Umbilical cord (tissue), 2 donors: ENCODE measurements at places on chromosomes 7 and 10. TPM values are rescaled to one million over a fixed set of nuclear protein-coding genes. Genes with fewer than 3 reads are reported as not detected.

GRCh38 chr7:140121326-140121725 lies 55.5 kb downstream of the KDM7A start:
- DNase-seq, result no peak

DNA sequence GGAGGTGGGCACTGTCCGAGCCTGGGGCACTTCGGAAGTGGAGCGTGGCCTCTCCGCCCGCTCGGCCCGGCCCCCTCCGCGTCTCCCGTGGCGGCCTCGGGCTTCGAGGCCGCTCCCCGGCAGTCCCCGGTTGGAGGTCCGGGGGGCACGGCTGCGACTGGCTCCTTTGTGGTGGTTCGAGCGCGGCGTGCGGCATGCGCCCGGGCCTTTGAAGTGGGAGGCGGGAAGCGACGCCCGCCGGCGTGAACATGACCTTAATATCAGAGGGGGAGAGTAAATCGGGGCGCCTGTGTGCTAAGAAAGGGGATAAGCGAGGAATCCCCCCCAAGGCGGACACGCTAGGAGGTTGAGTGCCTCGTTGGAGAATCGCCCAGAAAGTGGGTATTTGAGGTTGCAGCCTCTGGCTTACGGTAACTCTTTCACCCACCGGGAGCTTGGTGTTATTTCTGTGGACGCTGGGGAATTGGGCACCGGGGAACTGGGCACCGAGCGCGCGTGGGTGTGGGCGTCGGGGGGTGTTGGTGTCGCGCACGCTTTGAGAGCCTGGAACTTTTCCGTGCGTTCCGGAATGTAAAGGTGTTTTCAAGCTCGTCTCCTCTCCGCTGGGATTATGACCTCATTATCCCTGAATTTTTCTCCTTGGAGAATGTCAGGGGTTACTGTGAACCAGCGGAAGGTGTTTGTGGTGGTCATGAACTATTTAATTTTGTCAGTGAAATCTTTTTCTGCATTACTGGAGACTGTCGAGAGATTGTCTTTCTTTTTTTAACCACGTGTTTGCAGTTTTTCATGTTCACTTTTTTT lies 660 bp downstream of the SUV39H2 start:
- peak; percentile 36 for DNase-seq

RBM20 gene
- total RNA-seq, result 2.2 TPM

DNA sequence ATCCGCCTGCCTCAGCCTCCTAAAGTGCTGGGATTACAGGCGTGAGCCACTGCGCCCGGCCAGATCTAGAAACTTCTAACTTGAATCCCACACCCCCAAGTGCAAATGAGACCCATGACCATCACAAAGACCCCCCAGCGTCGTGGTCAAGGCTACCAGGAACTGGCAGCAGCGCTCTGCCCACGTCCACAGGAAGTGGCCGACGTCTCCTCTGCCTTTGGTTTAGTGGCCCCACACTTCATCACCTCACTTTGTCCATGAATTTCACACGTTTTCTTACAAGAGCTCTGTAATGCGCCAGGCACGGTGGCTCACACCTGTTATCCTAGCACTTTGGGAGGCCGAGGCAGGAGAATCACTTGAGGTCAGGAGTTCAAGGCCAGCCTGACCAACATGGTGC lies 53.5 kb upstream of the TNRC18 start:
- DNase-seq, result no peak

AP1S1 gene
- 43.6 TPM for total RNA-seq

GRCh38 chr7:158672975-158673374 lies 31.6 kb downstream of the NCAPG2 start:
- DNase-seq, result no peak

MKX gene
- total RNA-seq, result 10.1 TPM

DNA sequence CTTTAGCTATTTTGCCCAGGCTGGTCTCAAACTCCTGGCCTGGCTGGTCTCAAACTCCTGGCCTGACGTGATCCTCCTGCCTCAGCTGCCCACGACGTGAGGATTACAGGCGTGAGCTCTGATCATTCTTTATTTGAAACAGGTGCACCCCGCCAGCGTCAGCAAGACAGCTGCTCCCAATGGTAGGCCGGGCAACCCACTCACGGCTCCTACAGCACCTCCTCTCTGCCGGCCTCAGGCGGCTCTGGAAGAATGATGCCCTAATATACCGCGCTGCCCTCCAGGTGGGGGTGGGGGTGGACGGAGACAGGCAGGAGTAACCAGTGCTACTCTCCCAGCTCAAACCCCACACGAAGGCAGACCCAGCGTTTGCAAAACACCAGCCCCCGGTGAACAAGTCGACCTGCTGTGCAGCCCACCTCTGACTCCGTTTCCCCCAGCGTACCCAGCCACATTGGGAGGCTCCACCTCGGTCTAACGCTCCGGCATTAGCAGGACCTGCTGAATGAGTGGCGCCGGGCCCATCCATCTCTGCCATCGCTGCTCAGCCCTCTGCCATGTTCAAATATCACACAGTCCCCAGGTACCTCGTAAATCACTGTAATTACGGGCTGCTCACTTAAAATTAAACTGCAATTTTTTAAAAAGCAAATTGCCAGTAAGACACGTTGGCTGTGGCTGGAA lies 148.6 kb downstream of the ELFN1 start:
- no peak for DNase-seq

DNA sequence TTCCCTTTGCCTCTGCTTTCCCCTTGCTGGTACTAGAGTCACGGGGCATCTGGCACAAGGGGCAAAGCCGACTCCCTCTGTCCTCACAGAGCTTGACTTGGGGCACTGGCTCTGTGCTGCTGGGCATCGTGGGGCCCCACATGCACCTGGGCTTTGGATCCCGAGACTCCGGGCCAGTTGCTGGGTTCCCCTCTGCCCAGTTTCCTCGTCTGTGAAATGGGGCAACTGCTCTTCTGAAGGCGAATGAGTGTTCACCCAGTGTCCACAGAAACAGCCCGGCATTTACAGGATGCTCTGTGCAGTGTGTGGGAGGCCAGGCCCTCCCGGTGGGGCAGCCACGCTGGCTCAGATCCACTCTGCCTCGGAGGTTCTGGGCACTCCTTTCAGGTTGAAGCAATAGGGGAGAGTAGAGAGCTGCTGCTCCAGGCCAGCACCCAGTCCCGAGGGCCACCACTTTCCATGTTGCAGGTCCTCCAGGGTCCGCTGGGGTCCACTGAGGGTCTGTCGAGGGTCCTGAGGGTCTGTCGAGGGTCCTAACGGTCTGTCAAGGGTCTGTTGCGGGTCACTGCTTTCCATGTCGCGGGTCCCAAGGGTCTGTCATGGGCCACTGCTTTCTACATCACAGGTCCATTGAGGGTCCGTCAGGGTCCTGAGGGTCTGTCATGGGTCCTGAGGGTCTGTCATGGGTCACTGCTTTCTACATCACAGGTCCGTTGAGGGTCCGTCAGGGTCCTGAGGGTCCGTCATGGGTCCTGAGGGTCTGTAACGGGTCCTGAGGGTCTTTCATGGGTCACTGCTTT lies 103.6 kb downstream of the VIPR2 start:
- DNase-seq, result no peak

DNA sequence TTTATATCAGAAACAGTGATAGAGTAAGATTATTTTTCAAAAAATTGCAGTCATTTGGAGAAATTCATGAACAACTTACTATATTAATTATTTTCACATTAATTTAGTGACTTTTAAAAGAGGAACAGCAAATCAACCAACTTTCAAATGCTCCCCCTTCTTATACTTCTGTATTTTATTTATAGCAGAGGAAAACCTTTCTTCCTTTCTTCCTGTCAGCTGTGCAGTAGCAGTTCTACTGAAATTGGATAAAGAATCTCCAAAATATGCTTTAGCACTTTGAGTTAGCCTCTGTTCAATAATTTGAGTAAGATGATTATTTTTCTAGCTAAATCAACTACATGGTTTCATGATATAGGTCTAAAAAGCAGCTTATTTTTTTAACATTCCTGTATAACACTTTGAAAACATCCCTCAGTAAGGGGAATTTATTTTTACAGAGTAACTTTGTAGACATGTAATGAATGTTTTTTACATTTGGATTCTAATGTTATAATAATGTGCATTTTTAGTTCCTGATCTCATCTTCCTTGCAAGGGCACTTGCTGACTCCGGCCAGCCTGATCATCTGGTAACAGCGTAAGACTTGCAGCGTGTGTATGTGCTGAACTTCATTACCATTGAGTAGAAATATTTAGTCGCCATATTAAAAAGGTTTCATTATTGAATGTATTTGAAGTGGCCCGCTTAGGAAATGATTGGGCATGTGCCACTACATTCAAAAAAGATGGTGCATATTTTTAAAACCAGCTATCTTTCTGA lies 158.3 kb upstream of the HDAC9 start:
- no peak for DNase-seq

GRCh38 chr10:33725430-33725829 lies 391.0 kb upstream of the NRP1 start:
- DNase-seq, result no peak

GRCh38 chr10:29256586-29256985 lies 32.3 kb upstream of the LYZL1 start:
- peak; percentile 94 for DNase-seq

DNA sequence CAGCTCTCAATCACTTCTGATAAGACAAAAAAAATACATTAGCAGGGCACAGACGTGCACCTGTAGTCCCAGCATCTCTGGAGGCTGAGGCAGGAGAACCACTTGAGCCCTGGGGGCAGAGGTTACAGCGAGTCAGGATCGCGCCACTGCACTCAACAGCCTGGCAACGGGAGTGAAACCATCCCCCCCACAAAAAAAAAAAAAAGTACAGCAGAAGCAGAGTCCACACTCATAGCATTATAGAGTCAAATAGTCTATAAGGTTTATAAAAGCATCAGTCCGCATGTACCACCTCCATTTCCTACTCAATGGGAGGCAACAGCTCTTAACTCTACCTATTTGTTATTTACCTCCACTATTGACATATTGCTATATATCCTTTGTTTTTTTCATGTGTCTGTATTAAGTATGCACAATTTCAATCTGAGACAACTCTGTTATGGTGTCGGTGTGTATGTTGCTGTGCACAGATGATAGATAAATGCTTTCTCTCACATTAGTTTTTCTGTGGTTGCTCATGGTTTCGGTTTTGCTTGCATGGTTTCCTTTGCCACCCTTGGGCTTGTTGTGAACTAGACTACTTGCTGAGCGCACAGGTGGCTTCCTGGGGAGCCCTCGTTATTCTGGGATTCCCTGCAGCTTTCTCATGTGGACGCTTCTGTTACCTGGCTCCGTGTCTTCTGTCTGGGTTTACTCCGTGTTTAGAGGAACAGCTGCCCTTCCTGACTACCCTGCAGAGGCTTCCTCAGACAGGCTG lies 40.4 kb downstream of the PROSER2 start:
- no peak for DNase-seq

EFCAB10 gene
- 0.48 TPM for total RNA-seq

PTPN20 gene
- 11.1 TPM for total RNA-seq

GRCh38 chr7:105760551-105761447 lies 115.6 kb downstream of the ATXN7L1 start:
- DNase-seq, result no peak

GRCh38 chr7:94388540-94388939 lies 6.2 kb upstream of the COL1A2 start:
- DNase-seq, result peak; percentile 58

GRCh38 chr10:49711481-49711880 lies 32.0 kb downstream of the C10orf53 start:
- no peak for DNase-seq

- no peak for DNase-seq
These were observed 21.6 kb upstream of the GRID1 start for GRCh38 chr10:86388119-86388704.

GHRHR gene
- total RNA-seq, result 2.4 TPM

GRCh38 chr7:24764972-24765744 lies 7.9 kb upstream of the GSDME start:
- peak; percentile 32 for DNase-seq

H2BK1 gene
- not detected for total RNA-seq

DOCK4 gene
- total RNA-seq, result 7.7 TPM

DNA sequence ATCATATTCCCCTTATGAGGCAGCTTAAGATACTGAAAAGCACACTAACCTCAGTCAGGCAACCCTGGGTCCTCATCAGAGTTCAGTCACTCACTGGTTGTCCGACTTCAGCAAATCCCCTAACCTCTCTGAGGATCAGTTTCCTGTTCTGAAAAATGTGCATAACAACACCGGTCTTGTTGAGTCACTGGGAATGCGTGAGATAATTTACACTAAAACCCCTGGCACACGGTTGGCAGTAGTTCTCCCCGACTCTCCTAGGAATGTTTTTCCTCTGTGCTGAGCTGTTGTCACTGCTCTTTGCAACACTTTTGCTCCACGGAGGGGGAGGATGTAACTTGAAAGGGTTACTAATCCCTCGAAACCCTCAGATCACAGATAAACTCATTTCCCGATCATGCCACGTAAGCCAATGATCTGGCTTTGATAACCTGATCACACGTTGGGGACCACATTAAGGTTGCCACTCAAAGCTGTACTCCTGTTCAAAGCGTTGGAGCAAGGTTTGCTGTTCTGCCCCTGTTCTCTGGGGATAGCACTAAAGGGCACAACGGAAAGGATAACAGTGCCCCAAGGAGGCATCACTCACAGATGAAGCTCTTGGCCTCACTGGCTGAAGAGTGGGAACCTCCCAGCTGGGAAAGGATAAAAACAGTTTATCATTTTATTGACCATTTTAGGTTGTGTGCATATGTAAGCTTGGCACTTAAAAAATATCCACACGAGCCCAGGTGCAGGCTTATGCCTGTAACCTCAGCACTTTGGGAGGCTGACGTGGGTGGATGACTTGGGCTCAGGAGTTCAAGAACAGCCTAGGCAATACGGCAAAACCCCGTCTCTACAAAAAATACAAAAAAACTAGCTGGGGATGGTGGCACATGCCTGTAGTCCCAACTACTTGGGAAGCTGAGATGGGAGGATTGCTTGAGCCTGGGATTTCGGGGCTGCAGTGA lies 5.0 kb upstream of the RBM17 start:
- peak; percentile 25 for DNase-seq

VWA2 gene
- total RNA-seq, result 2.2 TPM

CLDN15 gene
- 7.5 TPM for total RNA-seq

GRCh38 chr7:68977385-68978055 lies 620.8 kb upstream of the AUTS2 start:
- DNase-seq, result no peak

ANKRD2 gene
- total RNA-seq, result not detected

GRCh38 chr7:151083071-151083823 lies at the start of gene TMUB1:
TMUB1 (minus strand) TSS chr7:151083493; CDS start chr7:151082563, 930 bp downstream.
- peak; percentile 78 for DNase-seq

DNA sequence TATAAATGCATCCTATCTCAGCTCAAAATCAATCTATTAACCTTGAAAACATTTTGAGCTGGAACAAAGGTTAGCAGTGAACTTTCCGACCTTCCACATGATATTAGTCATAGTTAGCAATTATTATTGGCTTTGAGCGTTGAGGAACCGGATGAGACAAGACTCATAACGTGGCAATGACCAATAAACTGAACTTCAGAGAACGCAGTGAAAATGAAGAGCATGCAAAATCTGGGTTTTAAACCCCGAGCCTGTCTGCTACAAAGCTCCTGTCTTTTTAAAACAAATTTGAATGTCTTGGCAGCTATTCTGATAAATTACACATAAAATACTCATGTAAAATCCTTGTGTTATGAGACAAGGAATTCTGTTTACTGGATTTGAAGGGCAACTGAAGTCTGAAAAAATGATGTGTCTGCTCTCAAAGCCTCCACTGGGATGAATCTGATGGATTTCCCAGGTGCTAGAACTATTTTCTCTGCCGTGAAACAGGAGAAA lies 74.7 kb upstream of the ITGB1 start:
- DNase-seq, result peak; percentile 19

CCDC136 gene
- total RNA-seq, result 6.0 TPM
